ENCODE measurements at places on chromosomes 11 and 22. TPM values are rescaled to one million over a fixed set of nuclear protein-coding genes. Genes with fewer than 3 reads are reported as not detected.

RTN4RL2 gene
- 0.89 TPM for total RNA-seq

- no peak for DNase-seq
These were observed 227.6 kb downstream of the SBF2 start for GRCh38 chr11:10066441-10066840.

OR5P2 gene
- not detected for total RNA-seq

- DNase-seq: no peak
These were observed 28.6 kb downstream of the LRP5 start for GRCh38 chr11:68340784-68341556.

DNA sequence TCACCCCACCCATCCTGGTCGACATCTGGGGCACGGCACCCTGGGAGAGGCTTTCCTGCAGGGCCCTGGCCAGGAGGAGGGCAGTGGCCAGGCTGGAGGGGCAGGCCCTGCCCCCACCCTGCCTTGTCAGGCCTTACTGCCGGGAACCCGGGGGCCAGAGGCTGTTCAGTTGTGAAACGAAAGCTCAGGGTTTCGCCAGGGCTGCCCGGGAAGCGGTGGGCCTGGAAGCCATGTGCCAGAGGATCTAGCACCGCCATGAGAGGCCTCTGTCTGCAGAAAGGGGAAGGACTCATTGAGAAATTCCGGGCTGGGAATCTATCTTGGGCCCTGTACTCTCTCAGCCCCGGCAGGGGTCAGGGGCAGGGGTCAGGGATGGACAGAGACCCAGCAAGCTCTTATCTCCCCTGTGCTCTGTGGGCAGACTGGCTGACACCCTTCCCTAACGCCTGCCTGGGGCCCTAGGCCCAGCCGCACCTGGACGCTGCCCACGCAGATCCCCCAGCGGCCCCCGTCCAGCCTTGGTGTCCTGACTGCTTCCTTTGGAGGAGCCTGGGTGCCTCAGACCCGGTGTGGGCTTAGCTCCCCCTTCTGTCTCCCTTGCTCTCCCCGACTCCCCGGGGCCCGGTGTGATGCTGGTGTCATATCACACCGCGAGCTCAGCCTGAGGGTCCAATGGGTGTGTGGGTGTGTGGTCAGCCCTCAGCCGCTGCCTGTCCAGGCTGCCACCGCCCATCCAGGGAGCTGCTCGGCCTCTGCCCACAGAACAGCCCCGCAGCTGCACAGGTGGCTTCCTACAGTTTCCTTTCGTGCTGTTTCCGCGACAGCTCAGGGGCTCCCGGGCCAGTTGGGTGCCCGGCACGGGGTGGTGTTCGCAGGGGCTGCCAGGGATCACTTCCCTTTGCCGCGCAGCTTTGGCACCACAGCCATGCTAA, 6.5 kb downstream of the PIM3 start:
- DNase-seq: no peak

ZP1 gene
- total RNA-seq: not detected

DNA sequence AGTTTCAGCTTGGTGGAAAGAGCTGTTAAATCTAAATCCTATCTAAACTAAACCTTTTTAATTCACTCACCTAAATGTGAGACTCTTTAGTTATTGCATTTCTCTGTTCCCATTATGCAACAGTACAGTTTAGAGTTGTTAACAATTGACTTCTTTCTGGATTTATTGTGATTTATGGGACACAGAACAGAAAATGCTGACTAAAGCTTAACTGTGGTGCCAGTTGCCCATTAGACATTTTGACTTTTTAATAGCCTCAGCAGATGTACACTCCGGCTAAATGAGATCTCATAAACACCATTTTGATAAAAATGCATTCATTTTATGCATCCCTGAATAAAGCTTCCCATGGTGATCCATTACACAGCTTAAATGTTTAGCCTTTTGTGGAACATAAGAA, 356.6 kb downstream of the CASP12 start:
- no peak for DNase-seq

- DNase-seq: no peak
These were observed 531 bp upstream of the SOX6 start for GRCh38 chr11:16356761-16357393.

- no peak for DNase-seq
These were observed 97.7 kb downstream of the CD44 start for GRCh38 chr11:35236667-35237003.

HEPHL1 gene
- not detected for total RNA-seq

AQP11 gene
- total RNA-seq: 16.6 TPM

DNA sequence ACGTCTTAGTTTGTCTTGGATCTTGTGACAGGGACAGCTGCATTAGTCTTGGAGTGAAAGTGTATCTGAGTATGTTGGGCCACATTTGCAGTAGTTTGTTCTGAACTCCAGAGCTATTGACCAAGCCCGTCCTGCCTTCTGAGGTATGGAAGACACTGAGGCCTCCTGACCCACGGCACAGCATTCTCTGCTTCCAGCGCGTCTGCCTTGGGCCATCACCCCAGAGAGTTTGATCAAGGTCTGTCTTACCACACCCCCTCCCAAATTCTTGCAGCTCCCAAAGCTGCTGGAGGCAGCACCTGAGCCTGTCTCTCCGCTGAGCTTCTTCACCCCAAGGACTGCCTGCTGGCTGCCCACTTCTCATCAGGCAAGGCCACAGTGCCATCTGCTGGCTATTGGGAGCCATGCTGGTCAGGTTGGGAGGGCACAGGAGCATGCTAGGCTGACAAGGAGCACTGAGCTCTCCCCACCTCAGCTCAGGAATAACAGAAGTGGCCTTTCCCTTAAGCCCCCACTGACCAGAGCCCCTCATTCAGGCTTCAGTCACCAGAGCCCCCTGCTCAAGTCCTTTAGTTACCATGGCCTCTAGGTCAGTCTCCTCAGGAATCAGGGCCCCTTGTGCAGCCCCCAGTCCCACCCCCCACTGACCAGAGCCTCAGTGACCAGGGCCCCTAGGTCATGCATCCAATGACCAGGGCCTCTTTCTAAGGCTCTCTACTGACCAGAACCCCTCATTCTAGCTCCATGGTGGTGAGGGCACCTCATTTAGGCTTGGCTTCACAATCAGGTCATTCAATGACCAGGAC, 27.2 kb upstream of the SMPD1 start:
- DNase-seq: peak; percentile 71

DNA sequence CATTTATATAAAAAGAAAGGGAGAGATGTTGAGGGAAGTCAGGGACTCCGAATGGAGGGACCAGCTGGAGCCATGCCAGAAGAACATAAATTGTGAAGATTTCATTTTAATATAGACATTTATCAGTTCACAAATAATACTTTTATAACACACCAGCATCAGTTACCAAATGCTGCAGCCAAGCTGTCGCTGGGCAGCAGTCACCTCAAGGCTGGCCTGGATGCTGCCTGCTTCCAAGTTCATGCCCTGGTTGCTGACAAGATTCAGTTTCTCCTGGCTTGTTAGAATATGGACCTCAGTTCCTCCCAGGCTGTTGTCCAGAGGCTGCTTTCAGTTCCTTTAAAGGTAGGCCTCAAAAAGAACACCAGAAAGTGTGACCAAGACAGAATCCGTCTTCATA, 30.8 kb upstream of the ALDH3B2 start:
- no peak for DNase-seq

- DNase-seq: no peak
These were observed 566.5 kb upstream of the B3GAT1 start for GRCh38 chr11:134978388-134979088.

DNA sequence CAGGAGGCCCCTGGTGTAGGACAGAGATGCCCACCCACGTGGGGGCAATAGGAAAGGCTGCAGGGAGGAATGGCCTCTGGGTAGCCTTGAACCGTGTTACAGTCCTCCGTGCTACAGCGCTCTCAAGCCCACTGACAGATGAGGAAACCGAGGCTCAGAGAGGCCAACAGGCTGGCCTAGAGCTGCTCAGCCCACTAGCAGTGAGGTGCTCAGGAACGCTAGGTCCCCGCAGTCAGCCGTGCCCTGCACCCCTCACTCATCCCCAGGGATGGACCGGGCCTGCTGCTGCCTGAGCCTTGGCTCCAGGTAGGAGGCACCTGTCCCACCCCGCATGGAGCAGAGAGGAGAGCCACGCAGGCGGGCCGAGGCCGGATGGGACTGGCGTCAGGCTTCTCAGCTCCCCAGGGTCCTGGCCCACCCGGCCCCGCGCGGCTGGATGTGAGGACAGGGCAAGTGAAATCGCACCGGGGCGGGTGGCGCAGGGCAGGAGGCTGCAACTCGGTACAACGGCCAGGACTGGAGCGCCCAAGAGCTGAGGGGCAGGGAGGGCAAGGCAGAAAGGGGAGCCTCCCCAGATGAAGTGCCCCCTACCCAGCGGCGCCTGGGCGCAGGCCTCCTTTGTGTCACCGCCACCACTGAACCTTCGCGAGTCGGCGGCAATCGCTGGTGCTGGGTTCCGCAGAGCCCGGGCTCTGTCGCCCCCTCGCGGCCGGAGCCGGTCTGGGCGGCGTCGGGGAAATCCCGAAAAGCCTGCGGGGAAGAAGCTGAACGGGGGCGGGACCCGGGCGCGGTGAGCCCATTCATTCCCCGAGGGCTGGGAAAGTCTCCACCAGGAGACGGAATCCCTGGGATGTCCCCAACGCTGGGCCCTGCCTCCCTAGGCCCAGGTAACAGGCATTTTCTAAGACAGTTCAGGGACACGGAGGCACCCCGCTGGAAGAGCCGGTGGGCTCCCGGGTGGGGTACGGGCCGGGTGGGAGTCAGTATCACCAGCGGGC, 8.4 kb upstream of the SLC2A11 start:
- peak; percentile 90 for DNase-seq

ALG8 gene
- 39.2 TPM for total RNA-seq

KDM4D gene
- 0.23 TPM for total RNA-seq

TYMP gene
- 109 TPM for total RNA-seq

GRIA4 gene
- total RNA-seq: not detected

DNA sequence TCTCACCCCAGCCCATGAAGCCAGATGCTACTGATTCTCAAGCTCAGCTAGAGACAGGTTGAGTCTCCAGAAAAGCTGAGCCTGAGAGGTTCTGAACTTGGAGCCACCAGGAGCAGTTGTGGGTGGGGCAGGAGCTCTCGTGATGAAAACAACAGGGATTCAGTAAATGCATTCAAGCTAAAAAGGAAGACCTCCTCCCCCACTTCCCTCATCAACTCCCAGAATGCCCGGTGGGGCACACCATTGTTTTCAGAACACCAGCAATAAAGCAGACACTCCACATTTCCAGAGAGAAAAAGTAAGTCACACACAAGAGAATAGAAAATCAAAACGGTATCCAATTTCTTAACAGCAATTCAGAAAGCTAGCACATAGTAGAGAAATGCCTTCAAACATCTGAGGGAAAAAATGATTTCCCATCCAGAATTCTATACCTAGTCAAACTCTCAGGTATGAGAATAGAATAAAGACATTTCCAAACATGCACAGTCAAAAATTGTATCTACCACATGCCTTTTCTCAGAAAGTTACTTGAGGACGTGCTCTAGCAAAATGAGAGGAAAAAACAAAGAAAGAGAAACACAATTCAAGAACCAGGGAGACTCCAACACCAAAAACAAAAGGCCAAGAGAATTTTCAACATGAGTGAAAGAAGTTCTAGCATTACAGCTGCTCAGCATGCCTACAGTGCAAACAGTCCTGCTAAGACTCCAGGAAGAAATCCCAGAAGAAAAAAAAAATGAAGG, 56.8 kb downstream of the CDKN1C start:
- no peak for DNase-seq

GRCh38 chr11:43943372-43943930, 1.0 kb downstream of the C11orf96 start:
- no peak for DNase-seq

ANO1 gene
- 7.8 TPM for total RNA-seq

GRCh38 chr11:32870676-32871075, 21.9 kb upstream of the QSER1 start:
- no peak for DNase-seq

- no peak for DNase-seq
These were observed 463.0 kb downstream of the NTM start for GRCh38 chr11:131833366-131833765.

DNA sequence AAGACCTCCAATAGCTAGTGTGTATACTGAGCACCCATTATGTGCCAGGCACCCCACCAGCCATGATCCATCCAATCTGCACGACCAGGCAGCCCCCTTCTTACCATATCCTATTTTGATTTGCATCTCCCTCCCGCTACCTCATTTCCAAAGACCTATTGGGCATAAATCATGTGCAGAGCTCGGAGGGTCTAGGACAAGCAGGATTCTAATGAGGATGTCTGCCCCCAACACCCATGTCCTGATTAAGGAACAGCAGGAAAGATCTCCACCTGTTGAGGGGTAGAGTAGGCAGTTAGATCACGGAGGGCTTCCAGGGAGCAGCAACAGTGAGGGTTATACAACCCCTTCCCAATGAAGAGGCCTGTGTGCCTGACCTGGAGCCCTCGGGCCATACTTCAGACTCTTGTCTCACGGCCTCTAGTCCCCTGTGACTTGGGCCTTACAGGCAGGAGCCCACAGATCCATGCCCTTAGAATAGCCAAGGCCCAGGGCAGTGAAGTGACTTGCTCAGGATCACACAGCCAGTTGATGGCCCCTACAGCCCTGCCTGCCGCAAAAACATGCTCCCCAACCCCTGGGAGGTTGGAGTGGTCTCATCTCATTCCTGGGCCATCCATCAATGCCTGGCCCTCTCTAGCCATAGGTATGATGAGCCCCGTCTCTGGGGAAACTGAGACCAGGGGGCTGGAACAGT, 3.5 kb downstream of the RAB3IL1 start:
- no peak for DNase-seq

DNA sequence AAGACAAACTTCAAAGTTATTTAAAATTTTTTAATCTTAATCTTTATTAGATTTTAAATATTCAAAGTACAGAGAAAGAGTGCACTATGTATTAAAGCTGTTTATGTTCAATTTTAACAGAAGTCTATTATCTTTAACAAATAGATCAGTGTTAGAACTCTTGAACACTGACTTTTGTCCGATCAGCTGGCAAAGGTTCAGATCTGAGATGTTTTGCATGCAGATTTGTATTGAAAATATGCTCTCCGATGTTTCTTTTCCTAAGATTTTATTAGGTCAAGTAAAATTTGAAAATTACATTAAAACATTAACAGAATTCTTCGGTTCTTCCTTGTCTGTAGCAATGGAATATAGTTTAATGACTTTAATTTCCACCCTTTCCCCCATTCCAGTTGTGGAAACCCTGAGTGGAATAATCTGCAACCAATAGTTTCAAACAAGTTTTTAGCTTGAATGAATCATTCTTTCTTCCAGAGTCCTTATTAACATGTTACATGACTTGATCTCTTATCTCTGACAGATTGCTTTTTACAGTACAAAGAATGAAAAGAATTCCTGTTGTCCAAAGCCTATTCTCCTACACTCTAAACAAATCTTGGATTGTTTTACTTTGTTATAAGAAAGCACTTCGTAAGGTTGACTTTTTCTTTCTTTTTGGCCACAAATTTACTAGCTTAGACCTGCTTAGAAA, 11.4 kb upstream of the TCP11L1 start:
- DNase-seq: no peak

GRCh38 chr11:47326198-47326597, 26.3 kb downstream of the MYBPC3 start:
- no peak for DNase-seq

- no peak for DNase-seq
These were observed 29.5 kb downstream of the TEF start for GRCh38 chr22:41411021-41411851.

NUDT8 gene
- total RNA-seq: 19.6 TPM

GRCh38 chr11:122772945-122773344, 65.4 kb upstream of the CRTAM start:
- DNase-seq: no peak

FGF19 gene
- total RNA-seq: not detected

GPR83 gene
- 0.08 TPM for total RNA-seq

CARD18 gene
- total RNA-seq: not detected
